ENCODE measurements at places on chromosomes 11 and 22.

GRCh38 chr11:108131993-108132392, 10.6 kb downstream of the ACAT1 start:
- DNase-seq, result no peak

- no peak for DNase-seq
Observed at GRCh38 chr11:134372536-134372935, 39.5 kb downstream of the B3GAT1 start.

- DNase-seq, result no peak
Observed at GRCh38 chr11:86896441-86896841, 58.8 kb downstream of the FZD4 start.

DNA sequence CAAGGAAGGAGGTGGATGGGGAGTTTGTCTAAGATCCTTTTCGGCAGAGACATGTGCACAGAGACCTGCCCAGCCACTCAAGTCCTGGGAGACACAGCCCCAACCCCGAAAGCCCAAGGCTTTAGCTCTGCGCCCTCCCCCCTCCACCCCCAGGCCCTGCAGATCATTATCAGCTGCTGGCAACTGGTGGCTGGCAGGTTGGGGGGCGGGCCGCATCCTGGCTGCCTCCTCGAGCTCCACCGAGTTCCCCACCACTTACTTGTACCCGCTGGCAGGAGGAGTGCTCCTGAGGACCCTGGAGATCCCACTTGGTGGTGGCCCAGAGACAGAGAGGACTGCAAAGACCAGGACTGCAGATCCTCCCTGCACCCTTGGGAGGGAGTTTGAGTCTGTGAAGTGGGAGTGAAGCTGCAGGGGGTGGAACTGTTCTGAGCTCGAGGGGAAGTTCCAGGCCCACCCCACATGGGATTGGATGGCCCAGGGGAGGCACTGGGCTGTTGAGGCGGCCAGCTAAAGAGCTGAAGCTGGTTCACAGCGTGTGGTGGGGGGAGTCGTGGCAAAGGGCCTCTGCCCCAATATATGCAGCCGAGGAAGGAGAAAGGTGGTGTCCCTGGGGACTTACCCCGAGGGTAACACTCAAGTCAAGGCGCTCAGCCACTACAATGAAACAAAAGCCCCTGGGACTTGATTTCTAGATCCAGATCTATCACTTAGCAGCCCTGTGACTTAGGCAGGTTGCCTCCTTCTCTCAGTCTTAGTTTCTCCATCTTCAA, 19.9 kb upstream of the CCDC86 start:
- no peak for DNase-seq

DNA sequence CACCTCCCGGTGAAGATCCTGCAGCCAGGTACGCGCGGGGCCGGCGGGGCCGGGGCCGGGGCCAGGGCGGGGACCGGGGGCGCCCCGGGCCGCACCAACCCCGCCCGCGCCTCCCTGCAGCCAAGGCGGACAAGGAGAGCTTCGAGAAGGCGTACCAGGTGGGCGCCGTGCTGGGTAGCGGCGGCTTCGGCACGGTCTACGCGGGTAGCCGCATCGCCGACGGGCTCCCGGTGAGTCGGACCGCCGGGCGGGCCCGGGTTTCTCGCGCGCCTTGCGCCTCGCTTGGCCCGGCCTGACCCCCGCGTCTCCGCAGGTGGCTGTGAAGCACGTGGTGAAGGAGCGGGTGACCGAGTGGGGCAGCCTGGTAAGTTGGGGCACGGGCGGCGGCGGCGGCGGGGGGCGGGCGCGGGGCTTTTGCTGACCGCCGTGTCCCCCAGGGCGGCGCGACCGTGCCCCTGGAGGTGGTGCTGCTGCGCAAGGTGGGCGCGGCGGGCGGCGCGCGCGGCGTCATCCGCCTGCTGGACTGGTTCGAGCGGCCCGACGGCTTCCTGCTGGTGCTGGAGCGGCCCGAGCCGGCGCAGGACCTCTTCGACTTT, 531 bp downstream of the PIM3 start:
- DNase-seq, result no peak

DNA sequence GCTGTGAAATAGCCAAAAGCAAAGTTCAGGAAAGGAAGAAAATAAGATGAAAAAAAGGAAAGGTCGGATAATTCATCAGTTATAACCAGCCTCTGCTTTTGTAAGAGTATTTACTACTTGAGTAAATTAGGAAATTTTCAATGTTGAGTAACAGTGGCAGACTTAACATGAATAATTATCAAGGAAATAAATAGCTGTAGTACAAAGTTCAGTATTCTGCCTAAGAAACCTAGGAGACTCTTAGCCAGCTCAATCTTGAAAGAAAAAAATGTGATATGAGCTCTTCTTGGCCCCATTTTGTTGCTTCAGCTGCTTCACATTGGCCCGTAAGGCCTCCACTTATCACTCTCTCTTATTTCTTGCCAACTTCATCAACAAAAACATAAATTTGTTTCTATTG, 17.0 kb upstream of the DNAJB7 start:
- no peak for DNase-seq

DNA sequence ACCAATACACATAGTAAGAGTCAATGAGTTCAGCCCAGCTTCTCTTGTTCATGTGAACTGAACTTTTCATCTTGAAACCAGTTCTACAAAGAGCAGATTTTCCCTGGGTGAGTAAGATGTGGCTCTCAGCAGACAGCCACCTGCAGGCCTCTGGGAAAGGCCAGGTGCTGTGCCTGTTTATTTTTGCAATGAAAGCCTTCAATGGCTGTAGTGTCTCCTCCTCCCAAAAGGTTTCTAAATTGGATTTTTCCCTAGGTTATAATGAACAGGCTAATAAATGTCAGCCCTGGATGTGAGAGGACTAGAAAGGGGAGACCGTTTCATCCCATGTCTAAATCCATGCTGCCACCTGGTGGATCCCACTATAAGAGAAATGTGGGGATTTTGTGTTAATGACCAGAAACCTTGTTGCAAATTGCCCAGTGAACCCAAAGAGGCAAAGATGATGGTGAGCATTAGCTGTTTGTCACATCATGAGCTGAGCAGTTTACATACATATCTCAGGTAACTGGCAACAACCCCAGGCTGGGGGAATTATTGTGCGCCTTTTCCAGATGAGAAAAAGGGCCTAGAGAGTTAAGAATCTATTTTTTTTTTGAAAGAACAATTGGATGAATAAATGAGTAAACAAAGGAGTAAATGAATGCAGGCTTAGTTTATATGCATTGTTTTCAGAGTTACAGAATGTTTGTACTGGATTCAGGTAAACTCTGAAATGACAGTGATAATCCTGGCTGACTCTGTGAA, 12.7 kb downstream of the C11orf91 start:
- peak; percentile 62 for DNase-seq

DNA sequence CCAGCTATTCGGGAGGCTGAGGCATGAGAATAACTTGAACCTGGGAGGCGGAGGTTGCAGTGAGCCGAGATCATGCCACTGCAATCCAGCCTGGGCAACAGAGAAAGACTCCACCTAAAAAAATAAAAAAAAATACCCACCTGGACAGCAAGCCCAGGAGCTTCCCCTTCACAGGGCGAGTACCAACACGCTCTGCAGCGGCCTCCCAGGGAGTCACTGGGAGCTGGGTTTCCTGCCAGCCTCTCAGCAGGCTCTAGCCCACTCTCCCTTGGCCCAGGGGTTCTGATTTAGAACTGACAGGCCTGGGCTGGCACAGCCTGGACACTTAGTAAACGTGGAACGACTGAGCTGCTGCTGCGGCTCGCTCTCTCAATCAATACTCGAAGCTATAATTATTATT, 2.0 kb upstream of the CABP7 start:
- DNase-seq, result no peak

- no peak for DNase-seq
Observed at GRCh38 chr11:111633756-111634362, 31.6 kb downstream of the SIK2 start.

DNA sequence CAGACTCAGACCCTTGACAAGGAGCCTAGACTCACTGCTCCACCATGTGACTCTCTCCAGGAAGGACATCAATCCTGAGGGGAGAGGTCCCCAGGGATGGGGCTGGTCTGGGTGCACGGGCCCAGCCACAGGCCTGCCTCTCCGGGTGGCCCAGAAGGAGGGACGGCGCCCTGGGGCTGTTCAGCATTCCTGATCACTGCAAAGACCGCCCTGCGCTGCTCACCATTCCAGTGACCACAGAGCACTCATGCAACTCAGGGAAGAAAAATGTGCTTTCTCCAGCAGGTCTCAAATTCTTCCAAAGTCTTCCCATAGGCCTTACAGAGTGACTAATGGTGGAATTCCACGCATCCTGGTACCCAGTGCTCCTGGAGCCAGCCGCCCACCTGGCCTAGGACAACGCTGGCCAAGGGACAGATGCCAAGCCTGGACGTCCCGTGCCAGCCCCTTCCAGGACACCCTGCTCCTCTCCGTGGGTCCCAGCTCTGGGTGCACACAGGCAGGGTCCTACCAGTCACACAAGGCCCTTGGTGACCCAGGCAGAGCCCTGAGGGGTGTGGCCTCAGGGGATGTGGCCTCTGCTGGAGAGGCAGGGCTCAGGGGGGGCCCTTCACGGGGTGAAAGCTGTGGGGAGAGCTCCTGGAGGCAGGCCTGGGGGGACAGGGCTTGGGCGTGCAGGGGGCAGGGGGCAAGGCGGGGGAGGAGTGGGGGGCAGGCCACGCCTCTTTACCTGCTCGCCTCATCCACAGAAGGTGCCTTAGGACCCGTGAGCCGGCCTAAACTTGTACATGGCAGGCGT, 178.8 kb downstream of the IGLL1 start:
- no peak for DNase-seq

DNA sequence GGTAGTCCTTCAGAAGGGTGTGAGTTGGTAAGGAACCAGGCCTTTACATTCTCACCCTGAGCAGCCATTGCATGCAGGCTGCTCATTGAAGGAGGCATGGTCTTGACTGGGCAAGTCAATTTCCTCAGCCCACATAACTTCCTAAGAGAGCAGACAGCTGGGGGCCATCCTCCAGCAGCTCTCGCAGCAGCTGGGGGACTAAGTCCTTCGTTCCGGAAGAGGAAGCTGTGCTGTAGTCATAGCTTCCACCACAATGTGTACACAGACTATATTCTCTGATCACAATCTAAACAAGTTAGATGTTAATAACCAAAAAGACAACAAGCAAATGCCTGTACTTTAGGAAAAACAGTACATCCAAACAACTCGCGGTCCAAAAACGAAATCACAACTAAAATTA, 30.1 kb upstream of the MPPED1 start:
- no peak for DNase-seq

DNA sequence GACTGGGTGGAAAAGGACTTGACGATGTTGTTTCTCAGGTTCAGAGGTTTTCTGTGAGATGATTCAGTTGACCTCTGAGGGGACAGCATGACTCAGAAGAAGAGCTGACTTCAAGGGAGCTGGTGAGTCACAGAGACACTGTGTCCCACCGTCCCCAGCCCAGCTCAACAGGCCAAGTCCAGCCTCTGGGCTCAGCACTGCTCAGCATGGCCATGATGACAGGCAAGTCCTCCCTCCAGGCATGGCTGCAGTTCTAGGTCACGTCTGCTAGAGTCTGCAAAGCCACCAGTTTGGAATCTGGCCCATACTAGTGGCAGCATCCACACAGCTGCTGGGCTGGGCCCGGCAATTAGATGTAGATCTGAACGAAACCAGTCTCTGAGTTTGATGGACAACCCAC, 12.9 kb downstream of the TRIM29 start:
- peak; percentile 63 for DNase-seq

- DNase-seq, result peak; percentile 41
Observed at GRCh38 chr11:36306888-36307287, 10.8 kb downstream of the PRR5L start.

- peak; percentile 53 for DNase-seq
Observed at GRCh38 chr11:13963949-13964770, 1.6 kb downstream of the SPON1 start.

DNA sequence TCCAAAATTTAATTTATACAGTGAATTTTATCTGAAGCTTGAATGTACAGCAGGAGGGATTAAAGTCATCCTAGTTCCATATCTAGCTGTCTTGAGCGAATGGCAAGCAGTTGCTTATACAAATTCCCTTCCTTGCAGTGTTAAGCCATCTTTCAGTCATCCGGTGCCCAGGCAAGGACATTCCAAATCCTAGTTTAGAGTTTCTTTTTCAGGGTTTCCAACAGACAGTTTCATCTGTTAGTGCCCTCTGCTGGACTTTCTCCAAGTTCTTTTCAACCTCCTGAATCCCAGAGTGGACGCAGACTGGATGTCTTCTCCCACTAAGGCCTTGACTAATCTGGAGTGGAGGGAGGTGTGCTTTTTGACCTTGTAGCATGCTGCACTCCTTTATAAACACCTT, 45.4 kb downstream of the GRAMD1B start:
- no peak for DNase-seq

DNA sequence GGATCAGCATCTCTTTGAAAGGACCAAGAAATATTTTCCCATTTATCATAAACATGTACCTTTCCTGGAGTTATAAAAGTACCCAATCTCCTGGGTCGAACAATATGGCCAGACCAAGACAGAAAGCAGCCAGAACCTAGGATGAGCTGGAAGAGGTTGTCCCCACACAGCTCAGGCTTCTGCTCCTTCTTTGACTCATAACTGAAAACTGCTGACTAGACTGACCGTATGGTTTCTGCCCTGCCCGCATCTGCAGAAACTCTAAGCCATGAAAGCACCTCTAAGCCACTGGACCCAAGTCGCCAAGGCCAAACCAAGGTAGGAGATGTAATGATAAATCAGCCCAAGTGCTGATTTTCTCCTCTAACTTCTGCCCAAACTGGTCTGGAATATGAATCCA, 129.8 kb downstream of the OPCML start:
- DNase-seq, result no peak

GRCh38 chr11:1647901-1648652, 18.5 kb downstream of the KRTAP5-5 start:
- no peak for DNase-seq

GRCh38 chr11:73921180-73921579, 29.6 kb upstream of the DNAJB13 start:
- DNase-seq, result no peak

GRCh38 chr11:114785820-114786219, 107.5 kb downstream of the NXPE2 start:
- no peak for DNase-seq
